GM10248 (cell line): ENCODE measurements at places on chromosomes 7 and 10.

GRCh38 chr10:13001041-13001886 is at the start of gene CCDC3:
CCDC3 (minus strand) TSS chr10:13001713; CDS start chr10:13001570, 143 bp downstream.
- peak; percentile 23 for DNase-seq

DNA sequence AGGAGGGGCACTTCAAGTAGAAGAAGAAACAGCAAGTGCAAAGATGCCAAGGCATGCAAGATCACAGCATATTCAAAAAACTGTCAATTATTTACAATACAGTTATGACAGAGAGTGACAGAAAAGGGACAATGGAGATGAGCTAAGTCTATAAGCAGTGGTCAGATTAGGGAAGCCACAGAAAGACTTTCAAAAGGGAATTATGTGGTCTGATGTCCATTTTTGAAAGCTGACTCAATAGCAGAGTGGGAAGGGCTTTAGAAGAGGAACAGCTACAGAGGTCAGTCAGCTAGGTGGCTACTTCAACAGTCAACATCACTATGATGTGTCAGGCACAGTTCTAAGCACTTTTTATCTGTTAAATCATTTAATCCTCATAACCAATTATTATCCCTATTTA is 45.2 kb upstream of the SPOCK2 start:
- peak; percentile 68 for DNase-seq

- DNase-seq: no peak
These were observed 17.1 kb downstream of the PDSS1 start for GRCh38 chr10:26714415-26715136.

DNA sequence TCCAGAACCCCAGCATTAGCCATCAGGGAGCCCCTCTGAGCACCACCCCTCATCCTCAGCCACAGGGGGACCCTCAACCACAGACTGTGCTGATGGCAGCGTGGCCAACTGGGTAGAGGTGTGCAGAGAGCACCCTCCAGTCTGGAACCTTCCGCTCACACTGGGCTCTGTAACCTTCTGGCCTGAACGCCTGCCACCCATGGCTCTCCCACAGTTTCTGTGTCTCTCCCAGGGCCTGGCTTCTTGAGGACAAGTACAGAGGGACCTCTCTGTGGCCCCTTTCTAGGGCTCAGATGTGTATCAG is 503.0 kb upstream of the MGMT start:
- DNase-seq: no peak

DNA sequence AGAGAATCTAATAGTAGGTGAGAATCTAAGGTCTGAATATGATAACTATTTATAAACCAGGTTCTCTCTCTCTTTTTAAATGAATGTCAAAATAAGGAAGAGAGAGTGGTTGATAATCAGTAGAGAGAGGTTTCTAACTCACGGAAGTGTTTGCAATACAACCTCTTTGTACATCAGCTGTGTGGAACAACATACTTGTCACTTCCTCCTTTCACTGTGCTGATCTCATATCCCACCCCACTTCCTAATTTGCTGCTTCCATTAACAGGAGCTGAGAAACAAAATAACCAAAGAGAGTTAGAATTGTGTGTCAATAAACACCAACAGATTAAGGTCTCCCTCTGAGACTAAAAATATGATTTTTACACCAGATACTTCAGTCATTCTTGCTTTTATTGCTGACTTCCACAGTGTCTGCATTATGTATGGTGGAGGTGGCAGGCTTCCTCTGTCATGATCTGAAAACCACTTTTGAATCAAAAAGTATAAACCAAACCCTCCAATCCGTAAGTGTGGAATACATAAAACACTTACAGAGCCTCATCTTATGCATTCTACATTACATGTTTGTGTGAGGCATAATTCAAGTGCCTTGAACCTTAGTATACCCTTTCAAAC is 25.0 kb downstream of the CACUL1 start:
- DNase-seq: peak; percentile 44

DNA sequence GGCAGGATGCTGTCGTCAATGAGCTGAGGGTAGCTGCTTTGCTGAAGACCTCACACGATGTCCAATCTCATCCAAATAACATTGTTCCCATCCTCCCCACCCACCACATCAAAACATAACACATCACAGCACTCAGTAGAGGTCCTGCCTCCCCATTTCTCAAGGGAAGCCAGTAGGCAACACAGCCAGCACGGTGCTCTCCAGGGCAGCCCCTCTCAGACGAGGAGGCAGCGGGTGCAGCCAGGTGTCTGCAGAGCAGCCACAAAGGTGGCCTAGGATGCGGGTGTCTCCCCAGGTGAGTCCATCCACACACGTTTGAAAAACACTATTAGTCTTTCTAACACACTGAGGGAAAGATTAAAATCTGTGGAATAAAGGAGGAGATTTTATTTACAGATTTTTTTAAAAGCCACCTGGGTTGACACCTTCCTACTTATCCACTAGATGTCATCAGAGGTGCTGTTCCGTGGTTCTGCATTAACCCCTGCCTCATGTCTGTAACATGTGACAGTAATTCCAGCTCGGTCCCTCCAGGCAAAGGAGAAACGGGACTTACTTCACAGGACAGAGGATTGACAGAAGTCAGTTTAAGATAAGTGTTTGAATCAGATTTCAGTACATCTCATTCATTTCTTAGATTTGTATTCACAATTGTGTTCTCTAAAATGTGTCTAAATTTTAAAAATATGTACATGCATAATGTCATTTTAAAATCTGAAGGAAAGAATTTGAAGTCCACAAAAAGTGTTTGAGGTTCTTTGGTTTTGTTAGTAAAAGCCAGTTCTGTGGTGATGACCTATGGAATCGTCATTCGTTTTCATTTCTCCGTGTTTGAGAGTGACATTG is 68.0 kb downstream of the LANCL2 start:
- DNase-seq: peak; percentile 71

DNA sequence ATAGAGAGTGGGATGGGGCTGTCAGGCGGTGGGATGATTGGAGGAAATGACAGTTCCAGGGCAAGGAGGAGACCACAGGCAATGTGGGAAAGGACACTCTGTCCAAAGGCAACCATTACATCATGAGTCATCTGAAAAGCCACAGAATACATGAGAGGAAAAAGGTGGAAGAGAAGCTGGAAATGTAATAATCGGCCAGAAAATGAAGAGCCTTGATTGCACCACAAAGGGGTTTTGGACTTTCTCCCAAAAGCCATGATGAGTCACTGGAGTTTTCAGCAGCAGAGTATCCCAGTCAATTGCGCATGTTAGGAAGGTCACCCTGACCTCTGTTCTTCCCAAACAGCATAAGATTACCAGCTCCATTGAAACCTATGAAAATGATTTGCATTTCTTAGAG is 222.0 kb downstream of the LHFPL3 start:
- DNase-seq: no peak

- DNase-seq: no peak
These were observed 554 bp downstream of the FRA10AC1 start for GRCh38 chr10:93701866-93702209.

DNA sequence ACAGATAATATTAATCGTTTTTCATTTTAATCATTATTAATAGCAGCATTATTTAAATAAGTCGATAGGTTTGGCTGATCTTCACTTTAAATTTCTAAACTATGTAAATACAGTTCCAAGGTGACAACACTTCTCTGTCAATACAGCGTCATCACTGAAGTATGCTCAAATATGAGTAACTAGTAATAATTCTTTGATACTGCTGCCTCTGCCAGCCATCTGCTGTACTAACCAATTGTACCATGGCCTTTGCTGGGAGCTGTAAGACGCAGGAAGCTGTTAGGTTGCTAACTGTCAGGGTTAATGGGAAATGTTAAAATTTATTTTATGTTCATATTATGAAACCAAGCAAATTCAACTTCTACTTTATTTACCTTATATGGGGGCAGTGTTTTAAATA is 1650.5 kb upstream of the LRRTM3 start:
- DNase-seq: no peak

GRCh38 chr7:157284229-157285014 is 52.4 kb upstream of the DNAJB6 start:
- DNase-seq: no peak

GRCh38 chr10:88062385-88062784 is 199.0 kb downstream of the PTEN start:
- peak; percentile 37 for DNase-seq

DNA sequence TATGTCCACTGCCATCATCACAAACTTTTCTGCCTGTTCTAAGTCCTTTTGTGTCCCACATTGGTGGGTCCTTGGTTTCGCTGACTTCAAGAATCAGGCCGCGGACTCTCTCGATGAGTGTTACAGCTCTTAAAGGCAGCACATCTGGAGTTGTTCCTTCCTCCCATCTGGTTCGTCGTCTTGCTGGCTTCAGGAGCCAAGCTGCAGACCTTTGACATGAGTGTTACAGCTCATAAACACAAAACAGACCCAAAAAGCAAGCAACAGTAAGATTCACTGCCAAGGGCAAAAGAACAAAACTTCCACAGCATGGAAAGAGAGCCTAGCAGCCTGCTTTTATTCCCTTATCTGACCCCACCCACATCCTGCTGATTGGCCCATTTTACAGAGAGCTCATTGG is 30.2 kb downstream of the ASNS start:
- DNase-seq: no peak

DNA sequence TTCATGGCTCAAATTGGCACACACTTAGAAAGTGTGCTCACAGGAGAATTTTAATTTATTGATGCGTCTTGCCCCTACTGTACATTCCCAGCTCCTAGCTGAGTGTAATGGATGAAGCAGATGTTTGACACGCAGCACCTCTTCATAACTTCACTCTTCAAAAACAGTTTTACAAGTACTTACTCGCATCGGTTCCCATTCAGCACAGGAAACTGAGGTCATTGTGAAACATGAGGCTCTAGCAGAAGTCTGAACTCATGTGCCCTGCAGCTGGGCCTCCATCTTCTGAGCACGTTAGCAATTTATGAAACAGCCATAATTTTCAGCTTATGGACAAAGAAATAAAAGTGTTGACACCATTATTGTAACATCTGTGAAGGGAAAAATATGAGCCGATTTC is 558.9 kb upstream of the MGMT start:
- no peak for DNase-seq

GRCh38 chr10:29228562-29228961 is 60.3 kb upstream of the LYZL1 start:
- no peak for DNase-seq

- no peak for DNase-seq
These were observed 107.8 kb upstream of the PHYHIPL start for GRCh38 chr10:59068581-59069191.

DNA sequence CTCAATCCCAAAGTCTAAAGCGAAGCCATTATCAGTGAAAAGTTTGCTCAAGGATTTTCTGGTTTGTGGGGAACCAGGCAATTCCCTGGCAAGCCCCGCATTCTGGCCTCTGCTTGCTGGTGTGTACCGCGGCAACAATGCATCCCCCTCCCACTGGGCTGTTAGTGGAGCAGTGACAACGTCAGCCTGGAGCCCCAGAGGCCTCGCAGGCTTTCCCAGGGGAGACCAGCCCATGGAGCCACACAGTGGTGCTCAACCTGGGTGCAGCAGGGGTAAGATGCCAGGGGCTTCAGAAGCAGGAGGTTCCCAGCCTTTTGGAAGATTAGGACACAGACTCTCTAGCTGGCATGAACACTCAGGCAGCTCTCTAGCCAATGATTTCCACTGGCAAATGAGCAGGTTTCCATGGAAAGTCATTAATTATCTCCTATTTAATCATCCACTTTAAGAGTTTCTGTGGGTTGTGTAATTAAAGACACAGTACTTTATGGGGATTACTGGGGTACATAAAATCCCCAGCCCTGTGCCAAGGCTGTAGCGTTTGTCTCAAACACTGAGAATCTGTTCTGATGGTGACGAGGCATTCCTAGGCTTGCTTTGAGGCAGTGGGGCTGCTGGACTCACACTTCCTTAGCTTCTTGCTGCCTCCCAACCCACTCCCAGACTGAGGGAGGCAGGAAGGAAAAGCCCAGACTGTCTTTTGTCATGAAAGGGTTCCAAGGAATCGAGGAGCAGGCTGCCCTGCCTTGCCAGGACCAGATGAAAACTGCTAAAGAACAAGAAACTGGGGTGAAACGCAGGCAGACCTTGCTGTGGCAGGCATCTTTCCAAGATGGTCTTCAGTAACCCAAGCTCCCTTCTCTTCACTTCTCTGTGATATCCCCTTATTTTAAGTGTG is 411.9 kb upstream of the SHH start:
- DNase-seq: no peak

DNA sequence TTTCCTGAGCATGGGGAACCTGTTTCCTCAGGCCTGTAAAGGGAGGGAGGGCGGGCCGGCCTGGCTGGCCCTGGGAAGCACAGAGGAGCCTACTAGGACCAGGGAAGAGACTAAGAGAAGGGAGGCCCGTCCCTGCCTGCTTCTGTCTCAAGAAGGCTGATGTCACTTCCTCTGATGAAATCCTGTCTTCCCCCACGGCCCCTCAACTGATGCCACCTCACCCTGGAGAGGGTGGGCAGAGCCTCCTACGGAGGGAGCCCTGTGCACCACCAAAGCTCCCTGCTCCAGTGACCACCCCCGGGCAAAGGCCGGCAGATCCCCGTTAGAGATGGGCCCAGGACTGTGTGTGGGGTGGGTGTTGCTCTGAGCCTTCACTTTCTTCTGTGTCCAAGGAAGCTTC is 1.0 kb upstream of the PILRA start:
- no peak for DNase-seq

DNA sequence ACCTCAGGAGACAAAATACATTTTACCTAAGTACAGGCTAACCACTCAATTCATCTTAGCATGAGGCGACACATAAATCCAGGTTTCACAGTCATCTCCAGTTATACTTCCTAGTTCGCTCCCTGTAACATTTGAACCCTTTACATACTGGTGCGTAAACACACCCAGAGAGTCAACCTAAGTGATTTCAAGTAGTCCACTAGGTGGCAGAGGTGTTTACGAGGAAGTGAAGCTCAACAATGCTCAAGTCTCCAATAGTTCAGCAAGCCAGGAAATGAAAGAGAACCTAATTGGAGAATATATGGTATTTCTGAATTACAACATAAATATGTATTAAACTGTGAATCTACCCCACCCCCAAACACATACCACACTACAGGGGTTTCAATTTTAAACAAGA is 76.3 kb upstream of the ABCB5 start:
- DNase-seq: no peak

GRCh38 chr10:45147000-45147399 is 146.3 kb downstream of the ZNF22 start:
- no peak for DNase-seq

DNA sequence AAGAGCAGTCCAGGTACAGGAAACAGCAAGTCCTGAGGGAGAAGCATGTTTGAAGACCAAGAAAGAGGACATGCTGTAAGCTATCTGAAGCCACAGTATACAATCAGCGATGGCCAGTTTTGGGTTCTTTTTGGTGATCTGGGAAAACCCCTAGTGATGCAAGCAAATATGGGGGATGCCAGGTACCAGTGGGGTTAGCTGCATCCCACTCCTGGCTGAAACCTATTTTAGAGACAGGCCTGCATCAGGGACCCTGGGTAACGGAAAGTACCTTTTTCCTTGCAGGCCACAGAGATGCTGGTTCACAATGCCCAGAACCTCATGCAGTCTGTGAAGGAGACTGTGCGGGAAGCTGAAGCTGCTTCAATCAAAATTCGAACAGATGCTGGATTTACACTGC is 32.9 kb downstream of the AP3M1 start:
- DNase-seq: peak; percentile 39
